ENCODE measurements at places on chromosomes 12 and 14. TPM values are rescaled to one million over a fixed set of nuclear protein-coding genes. Genes with fewer than 3 reads are reported as not detected.

Gene CYP27B1
- 0.59 TPM for total RNA-seq

Gene TBX5
- total RNA-seq: not detected

Gene AGAP2
- 250 TPM for total RNA-seq

Gene SMIM41
- total RNA-seq: not detected

Gene RPL10L
- not detected for total RNA-seq

Gene CIROP
- total RNA-seq: 0.20 TPM

Gene GPR84
- total RNA-seq: 2.6 TPM

Gene LALBA
- not detected for total RNA-seq

Gene LHX5
- total RNA-seq: not detected

Gene TXNDC16
- 24.0 TPM for total RNA-seq

Gene RNASE3
- total RNA-seq: not detected

Gene TNS2
- total RNA-seq: 63.7 TPM

Gene LRIG3
- 9.7 TPM for total RNA-seq

Gene RNASE7
- total RNA-seq: not detected

Gene KRT75
- not detected for total RNA-seq

Gene PRIMA1
- total RNA-seq: 16.2 TPM

Gene GLI1
- 7.4 TPM for total RNA-seq

Data from dorsolateral prefrontal cortex (tissue), 122 donors.